ENCODE measurements at places on chromosomes 16 and 17.

DNA sequence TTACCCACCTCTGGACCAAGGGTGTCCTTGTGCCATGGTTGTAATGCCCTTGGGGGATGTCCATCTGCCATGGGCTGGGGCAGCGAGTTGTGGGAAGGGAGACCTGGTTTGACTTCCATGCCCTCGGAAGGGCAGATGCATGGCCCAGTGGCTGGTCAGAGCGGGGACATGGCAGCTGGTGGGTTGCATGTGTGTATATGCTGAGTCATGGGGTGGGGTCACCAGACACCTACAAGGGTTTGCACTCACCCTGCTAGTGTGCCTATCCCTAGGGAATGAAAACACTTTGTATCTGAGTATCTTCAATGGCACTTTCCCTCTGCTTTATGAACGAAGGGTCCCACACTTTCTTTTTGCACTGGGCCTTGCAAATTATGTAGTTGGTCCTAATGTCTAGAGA is 10.6 kb upstream of the HNF1B start:
- DNase-seq, result no peak

- DNase-seq, result no peak
These were observed 16.8 kb downstream of the ABCA3 start for GRCh38 chr16:2323701-2324100.

DNA sequence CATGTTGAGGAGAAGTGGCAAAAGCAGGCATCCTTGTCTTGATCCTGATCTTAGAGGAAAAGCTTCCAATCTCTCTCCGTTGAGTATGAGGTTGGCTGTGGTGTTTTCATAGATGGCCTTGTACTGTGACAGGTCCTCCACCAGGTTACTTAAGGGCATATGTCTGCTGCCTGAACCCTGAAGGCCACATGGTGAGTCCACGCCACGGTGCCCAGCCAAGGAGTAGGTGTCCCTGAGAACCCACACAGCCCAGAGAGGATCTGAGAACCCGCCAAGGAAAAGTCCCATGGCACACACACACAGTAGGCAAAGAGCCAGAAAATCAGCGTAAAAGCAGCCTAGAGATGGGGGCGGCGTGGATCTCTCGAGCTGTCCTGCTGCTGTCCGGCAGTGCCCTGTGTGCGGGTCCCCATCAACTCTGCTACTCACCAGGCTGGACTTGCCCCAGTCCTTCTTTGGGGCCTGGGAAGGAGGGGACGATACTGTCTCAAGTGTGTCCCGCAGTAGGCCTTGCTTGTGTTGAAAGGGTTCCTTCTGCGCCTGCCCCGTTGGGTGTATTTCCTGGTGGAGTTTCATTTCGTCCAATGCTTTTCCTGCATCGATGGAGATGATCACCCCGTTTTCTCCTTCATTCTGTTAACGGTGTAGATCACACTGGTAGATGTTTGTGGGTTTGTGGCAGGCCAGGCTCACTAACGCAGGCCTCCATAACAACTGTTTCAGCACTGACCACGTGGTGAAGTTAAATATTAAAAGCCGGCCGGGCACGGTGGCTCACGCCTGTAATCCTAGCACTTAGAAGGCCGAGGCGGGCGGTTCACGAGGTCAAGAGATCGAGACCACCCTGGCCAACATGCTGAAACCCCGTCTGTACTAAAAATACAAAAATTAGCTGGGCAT is 90.8 kb upstream of the DNAH17 start:
- no peak for DNase-seq

DNA sequence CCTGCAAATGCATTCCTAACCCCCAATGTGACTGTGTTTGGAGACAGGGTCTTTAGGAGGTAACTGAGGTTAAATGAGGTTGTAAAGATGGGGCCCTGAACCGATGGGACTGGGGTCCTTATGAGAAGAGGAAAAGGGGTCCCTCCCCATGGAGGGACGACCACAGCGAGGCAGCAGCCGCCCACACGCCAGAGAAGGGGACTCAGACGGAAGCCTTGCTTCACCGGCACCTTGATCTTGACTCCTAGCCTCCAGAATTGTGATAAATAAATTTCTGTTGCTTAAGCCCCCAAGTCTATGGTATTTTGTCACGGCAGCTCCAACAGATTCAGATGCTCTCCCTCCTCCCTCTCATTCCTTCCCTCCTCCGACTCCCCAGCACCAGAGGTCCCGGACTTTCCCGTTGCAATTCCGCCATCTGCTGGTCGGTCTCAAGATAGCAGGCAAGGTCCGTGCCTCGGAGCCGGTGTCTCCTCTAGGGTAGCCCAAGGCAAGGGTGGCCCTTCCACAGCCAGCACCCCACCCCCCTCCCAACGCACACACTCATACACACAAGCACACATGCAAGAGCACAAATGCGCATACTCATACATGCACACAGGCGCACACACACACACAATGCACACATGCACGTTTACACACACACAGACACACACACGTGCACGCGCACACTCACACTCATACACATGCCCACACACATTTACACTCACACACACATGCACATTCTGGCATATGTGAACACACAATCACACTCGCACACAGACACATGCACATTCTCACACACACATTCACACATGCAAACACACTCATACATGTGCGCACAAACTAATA is 23.1 kb upstream of the C16orf78 start:
- DNase-seq, result peak; percentile 81

GRCh38 chr16:80387318-80387921 is 153.4 kb upstream of the DYNLRB2 start:
- DNase-seq, result peak; percentile 83

DNA sequence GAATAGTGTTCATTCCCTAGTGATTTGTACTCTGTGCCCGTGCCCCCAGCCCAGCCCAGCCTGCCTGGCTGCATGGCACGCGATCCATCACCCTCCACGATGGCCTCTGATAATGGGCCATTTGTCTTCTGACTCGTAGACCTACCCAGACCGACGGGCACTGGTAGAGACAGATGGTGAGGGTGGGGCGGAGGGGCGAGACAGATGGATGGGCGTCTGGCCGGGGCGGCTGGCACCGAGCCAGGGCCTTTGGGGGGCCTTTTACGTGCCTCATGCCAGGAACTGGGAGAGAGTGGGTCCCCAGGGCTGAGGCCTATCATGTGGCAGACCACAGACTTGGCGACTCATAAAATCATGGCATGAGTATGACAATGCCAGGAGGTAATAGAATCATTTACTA is 25.4 kb downstream of the CRHR1 start:
- no peak for DNase-seq

GRCh38 chr17:47176389-47176826 is 12.7 kb downstream of the CDC27 start:
- no peak for DNase-seq

GRCh38 chr16:53465606-53466280 is 31.5 kb downstream of the RBL2 start:
- no peak for DNase-seq

- DNase-seq, result no peak
These were observed 95.5 kb upstream of the ZNF469 start for GRCh38 chr16:88287219-88287618.

DNA sequence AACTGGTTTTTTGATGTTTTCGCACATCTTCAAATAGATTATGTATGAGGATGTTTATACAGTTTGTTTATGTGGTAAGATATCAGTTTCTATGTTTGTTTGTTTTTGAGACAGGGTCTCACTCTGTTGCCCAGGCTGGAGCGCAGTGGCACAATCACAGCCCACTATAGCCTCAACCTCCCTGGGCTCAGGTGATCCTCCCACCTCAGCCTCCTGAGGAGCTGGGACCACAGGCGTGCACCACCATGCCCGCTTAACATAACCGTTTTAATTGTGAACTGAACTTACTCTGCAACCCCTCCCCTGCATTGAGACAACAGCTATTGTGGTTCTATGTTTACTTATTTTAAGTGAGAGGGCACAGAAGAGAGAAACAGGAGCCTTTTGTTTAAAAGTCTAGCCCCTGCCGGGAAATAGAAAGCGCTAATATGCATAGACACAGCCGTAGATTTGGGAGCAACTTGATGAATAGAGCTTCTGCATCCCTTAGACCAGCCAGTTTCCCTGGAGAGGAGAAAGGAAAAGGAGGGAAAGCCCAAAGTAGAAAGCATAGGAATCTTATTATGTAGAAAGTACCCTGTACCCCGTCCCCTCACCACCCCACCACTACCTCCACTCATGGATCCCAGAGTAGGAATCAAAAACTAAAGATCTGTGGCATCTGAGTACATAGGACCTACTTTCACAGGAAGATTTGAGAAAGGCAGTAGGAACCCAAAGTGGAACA is 19.6 kb upstream of the APPBP2 start:
- no peak for DNase-seq

DNA sequence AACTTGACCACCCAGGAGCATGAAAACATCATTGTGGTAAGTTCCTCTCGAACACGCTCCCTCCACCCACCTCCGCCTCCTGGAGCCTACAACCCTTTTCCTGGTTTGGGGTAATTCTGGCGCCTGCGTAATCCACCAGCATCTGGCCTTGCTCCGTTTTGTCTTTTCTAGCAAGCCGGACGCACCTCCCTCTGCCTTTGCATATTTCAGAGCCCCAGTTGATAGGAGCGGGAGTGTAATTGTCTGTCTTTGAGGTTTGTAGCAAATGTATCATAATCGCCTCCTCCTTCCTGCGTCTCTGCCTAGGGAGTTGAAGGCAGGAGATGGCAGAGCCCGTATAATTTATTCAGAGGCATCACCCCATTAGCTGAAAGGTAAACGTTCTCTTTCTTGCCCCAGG is 121.3 kb upstream of the PLCG2 start:
- DNase-seq, result no peak

- no peak for DNase-seq
These were observed 60.7 kb downstream of the GRIN2A start for GRCh38 chr16:10121491-10121890.

GRCh38 chr17:50657627-50658026 is 22.9 kb downstream of the ABCC3 start:
- no peak for DNase-seq

GRCh38 chr17:51888816-51889215 is 269.7 kb downstream of the CA10 start:
- no peak for DNase-seq

DNA sequence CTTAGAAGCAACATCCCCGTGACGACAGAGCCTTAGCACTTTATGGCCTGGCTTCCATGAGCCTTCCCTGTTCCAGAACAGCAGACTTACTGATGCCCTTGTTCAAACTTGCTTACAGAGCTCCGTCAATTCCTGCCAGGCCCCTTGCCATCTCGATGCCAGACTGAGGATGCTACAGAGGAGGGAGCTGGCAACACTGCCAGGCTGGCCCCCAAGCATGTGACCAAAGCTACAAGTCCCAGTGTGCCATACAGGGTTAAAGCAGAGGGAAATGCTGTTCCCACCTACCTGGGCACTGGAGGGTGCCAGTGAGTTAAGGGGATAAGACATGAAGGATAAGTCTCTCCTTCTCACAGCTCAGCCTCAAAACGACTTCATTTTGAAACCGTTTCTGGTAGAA is 33.5 kb upstream of the SREBF1 start:
- no peak for DNase-seq

GRCh38 chr17:44898768-44899073 is 524 bp downstream of the EFTUD2 start:
- DNase-seq, result no peak

- no peak for DNase-seq
These were observed 42.6 kb downstream of the NLRP1 start for GRCh38 chr17:5541610-5542202.

DNA sequence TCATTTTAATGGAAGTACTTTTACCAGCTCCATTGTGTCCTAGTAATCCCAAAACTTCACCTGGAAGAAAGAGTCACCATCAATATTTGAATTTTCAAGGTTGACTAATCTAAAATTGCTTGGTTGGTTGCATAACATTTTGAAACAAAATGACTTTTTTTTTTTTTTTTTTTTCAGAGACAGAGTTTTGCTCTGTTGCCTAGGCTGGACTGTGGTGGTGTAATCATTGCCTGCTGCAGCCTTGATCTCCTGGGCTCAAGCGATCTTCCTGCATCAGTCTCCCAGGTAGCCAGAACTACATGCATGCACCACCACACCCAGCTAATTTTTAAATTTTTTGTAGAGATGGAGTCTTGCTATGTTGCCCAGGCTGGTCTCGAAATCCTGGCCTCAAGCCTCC is 12.6 kb upstream of the ABCA6 start:
- no peak for DNase-seq

DNA sequence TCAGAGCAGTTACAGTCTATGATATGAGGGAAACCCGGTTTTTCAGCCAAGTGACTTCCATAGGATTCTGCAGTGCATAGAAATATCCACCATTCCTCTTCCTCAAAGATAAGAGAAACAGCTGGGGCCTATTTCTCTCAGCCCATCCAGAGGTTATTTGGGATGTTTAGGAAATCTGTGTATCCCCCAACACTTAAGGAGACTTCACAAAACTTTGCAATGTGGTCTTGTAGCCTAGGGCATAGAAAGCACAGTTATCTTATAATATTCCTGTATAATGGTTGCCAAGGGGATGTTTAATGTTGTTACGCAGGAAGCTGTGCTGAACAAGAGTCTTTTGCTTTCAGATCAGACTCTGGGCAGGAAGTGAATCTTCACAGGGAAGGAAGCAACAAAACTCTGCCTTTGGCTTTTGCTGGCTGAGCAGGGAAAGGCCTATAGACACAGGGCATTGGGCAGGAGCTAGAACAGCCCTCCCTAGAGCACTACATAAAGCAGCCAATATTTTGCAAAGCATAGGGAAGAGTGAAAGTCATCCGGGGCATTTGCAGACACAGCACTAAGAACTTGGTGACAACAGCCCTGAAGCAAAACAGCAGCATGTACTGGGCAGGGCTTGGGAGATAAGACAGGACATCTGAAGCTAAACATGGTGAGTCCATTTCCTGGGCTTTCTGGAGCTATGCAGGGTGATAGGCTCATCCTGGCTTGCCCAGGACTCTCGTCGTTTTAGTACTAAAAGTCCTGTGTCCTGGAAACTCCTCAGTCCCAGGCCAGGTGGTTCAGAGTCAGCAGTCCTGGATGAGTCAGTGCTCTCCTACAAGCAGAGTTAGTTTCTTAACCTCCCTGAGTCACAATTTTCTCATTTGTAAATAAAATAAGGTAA is 18.7 kb upstream of the BEAN1 start:
- DNase-seq, result no peak

GRCh38 chr17:27157898-27158297 is 136.0 kb upstream of the WSB1 start:
- DNase-seq, result no peak

DNA sequence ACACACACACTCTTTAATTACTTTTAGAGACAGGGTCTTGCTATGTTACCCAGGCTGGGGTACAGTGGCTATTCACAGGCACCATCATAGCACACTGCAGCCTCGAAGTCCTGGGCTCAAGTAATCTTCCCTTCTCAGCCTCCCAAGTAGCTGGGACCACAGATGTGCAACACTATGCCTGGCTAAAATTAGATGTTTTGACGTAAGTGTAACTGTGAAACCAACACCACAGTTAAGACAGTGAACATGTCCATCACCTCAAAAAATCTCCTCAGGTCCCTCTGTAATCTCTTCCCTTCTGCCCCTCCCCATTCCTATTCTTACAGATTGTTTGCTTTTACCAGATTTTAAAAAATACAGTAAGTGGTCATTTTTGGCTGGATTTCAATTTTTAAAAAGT is 66.7 kb downstream of the RPGRIP1L start:
- DNase-seq, result no peak

GRCh38 chr16:4597174-4597573 is 17.5 kb downstream of the UBALD1 start:
- no peak for DNase-seq

Data from retina (tissue), 1 donor.